ENCODE measurements at places on chromosomes 5 and 9.

GRCh38 chr5:125140220-125140619, 393.8 kb upstream of the ZNF608 start:
- DNase-seq: no peak

GRCh38 chr9:136518623-136519022, 27.2 kb downstream of the NOTCH1 start:
- no peak for DNase-seq

DNA sequence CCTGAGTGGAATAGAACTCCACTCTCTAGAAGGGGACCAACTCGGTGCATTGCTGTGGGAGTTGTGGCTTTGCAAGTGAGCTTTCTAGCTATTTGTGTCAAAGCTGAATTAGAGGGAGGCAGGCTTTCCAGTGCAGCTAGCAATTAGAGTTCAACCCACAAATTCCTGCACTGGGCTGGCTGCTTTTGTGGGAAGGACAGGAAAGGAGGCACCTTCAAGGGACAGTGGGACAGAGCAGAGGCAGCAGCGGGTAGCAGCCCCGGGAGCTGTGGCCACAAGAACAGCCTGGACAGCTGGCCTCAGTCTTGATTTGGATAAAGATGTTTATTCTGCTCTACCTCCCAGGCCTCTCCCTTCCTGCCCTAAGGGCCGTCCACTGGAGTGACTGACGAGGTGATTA, 83.7 kb upstream of the SLIT3 start:
- DNase-seq: no peak

DNA sequence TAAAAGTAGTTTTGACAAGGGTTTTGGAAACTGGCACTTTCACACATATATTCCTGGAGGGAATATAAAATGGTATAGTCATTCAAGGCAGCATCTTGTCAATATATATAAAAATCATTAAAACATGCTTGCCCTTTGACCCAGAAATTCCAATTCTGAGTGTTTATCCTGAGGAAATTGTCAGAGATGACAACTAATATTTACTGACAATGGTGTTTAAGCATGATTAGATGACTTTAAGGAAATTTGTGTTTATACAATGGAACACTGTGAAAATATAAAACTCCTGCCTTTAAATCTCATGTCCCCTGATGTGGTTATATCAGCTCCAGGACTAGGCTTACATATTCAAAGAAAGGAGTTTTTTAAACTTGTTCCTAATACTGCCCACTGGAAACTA, 25.6 kb downstream of the PCSK1 start:
- DNase-seq: no peak
